ENCODE measurements at places on chromosomes 3 and 15. TPM values are rescaled to one million over a fixed set of nuclear protein-coding genes. Genes with fewer than 3 reads are reported as not detected.

DNA sequence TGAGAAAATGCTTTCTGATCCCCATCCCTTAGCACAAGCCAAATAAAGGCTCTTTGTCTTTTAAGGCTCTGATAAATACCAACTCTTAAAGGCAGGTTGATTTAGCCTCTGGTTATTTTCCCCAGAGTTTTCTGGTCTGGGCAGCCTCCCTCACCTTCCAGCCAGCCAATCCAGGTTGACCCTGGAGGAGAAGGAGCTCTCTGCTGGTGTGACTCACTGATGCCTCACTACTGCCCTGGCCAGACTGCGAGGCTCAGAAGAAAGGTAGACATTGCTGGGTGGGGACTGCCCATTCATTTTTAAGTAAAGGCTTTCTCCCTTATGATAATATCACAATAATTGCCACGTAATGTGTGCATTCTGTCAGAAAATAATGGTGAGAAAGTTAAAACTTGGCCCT, 37.1 kb downstream of the SLCO3A1 start:
- DNase-seq: no peak

Gene ZPLD1
- not detected for polyA plus RNA-seq

Gene LCTL
- 0.12 TPM for polyA plus RNA-seq

Gene FBXL2
- 6.4 TPM for polyA plus RNA-seq

- no peak for DNase-seq
Observed at GRCh38 chr15:85598718-85599398, 195.9 kb downstream of the KLHL25 start.

Gene CD96
- polyA plus RNA-seq: 0.25 TPM

GRCh38 chr3:107450254-107450893, 72.4 kb upstream of the BBX start:
- DNase-seq: no peak

Gene SEMA3F
- 10.7 TPM for polyA plus RNA-seq

Gene GPR87
- polyA plus RNA-seq: not detected

- DNase-seq: no peak
Observed at GRCh38 chr15:101043911-101044624, 124.9 kb downstream of the LRRK1 start.
